ENCODE measurements at places on chromosomes 5 and 9.

DNA sequence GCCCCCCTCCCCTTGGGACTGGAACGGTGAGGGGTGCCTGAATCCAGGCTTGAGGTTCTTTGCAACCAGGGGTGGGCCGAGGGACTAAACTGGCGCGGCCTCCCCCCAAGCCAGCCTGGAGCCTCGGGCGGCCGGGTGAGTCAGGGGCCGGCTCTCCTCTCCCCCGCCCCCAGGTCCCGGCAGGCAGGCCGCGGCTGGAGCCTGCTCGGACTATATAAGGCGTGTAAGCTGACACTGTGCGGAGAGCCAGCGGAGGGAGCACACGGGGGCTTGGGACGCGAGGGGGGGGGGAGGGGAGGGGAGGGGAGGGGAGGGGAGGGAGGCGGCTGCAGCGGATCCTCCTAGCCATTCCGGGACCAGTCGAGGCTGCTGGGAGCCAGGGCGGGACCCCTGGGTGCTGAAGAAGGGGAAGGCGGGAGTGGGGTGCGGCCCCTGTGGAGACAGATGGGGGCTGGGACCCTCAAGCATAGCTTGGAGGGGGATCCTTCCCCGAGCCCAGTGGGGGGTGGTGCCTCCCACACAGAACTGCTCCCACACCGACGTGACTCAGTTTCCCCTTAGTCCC, 595 bp downstream of the PDLIM7 start:
- DNase-seq = no peak

GRCh38 chr9:2771087-2771486, 53.8 kb downstream of the KCNV2 start:
- DNase-seq = no peak

DNA sequence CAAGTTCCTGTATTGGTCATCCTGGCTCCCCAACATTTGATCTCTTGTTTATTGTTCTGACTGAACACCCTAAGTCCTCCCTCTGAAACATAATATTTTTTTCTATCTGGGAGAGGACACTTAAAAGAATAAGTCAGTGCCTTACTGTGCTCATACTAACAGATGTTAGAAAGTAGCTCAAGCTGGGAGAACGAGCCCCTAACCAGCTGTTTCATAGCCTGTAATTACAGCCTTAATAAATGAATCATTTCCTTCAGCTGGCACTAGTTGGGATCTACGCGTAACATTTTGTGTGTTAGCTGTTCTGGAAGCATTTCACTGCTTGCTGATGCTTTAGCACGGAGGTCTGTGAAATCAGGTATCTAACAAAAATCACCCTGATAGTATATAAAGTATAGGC, 345.9 kb upstream of the RIOK2 start:
- DNase-seq = no peak

DNA sequence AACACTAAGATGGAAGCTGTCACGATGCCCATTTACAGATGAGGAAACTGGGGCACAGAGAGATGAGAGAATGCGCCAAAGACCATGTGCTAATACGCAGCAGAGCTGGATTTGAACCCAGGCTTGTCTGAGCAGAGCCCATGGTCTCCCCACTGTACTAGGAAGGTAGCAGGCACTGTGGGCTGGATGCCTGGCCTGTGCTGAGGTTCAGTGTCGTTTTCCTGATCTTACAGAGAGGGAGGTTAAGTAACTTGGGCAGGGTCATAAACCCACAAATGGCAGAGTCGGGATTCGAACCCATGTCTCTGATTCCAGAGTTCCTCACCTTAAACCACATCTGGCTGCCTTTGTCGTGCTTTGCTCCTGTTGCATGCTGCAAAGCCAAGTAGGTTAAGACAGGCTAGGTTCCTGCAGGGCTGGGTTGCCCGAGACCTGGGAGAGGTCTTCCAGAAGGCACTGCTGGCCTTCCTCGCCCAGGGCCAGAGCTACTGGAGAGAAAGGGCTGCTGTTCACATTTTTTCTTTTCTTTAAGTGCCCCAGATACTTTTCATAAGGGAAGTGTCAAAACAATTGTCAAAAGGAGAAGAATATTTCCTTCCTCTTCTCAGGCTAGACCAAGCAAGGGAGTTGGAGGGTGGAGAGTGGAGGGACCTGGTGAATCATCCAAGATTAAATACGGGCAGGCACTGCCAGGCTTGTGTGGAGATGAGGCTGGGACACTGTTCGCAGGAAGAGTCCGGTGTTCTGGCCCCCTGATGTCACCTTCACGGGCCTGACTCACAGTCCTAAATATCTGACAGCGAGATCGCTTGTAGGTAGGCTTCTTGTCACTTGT, 3.2 kb downstream of the NEK6 start:
- no peak for DNase-seq

- no peak for DNase-seq
Observed at GRCh38 chr5:1036504-1037122, 28.0 kb downstream of the NKD2 start.

GRCh38 chr5:154207204-154207603, 16.7 kb downstream of the GALNT10 start:
- DNase-seq = no peak

DNA sequence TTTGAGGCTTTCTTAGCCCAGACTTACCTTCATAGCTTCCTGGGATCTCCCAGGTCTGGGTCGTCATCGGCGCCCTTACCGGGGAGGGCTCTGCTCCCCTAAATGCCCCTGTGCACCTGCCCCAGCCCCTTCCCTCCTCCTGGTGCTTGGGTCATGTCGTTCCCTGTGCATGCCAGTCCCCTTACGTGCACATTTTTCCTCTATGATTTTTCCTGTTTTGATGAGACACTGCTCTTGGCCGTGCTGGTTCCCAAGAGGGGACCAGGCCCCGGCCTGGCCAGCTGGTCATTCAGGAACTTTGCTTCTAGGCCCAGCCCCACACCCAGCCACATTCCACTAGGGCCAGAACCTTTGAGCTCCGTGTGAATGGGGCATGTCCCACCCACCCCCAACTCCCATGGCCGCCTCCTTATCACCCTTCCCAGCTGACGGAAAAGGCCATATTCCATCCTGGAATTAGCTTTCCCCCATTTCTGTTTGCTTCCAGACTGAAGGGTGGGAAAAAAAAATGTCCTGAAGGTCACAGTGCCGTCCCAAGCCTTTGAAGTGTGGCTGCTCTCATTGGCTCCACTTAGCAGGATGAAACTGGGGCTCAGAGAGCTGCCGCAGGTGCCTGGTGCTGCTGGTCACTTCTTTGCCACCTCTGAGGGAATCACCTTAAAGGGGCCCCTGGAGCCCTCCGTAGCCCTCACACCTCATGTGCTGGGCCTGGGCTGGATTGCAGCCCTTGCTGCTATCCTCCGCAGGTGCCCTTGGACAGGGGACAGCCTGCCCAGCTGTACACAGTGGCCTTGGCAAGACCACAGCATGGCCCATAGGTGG, 25.1 kb downstream of the ERGIC1 start:
- no peak for DNase-seq

- DNase-seq = no peak
Observed at GRCh38 chr9:18185196-18185595, 288.8 kb upstream of the ADAMTSL1 start.

GRCh38 chr9:9791611-9792010, 821.2 kb downstream of the PTPRD start:
- no peak for DNase-seq

- no peak for DNase-seq
Observed at GRCh38 chr5:60841361-60841760, 2.7 kb downstream of the ELOVL7 start.

- DNase-seq = peak; percentile 72
Observed at GRCh38 chr9:70418822-70419555, 4.5 kb upstream of the KLF9 start.

- no peak for DNase-seq
Observed at GRCh38 chr5:40356248-40356647, 323.5 kb upstream of the PTGER4 start.

- no peak for DNase-seq
Observed at GRCh38 chr5:114912189-114912920, 257.4 kb downstream of the TRIM36 start.

DNA sequence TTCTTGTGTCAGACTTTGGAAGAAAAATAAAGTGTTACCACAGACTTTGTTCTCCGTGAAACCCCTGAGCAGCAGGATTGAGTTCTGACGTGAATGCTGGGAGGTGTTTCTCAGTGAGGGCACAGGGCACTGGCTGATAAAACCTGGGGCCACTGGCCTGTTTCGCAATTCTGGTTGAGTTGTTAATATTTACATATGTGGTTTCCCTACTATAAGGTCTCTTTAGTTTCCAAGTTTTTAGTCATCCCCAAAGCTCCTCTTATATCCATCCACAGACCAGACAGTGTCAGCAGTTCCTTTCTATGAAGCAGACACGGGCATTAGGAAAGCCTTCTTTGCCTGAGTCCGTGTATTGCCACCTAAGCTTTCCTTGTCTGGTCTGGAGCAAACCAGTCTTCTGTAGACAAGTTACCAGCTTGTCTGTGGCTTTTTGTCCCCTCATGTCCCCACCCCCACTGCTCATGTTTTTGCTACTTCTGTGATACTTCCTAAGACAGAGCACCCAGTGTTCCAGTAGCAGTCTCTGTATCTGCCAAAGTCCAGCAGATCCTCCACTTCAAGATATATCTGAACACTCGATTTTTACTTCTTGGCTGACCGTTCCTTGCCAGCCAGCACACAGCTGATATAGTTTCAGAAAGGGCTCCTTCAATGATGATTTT, 42.0 kb downstream of the ACO1 start:
- no peak for DNase-seq

DNA sequence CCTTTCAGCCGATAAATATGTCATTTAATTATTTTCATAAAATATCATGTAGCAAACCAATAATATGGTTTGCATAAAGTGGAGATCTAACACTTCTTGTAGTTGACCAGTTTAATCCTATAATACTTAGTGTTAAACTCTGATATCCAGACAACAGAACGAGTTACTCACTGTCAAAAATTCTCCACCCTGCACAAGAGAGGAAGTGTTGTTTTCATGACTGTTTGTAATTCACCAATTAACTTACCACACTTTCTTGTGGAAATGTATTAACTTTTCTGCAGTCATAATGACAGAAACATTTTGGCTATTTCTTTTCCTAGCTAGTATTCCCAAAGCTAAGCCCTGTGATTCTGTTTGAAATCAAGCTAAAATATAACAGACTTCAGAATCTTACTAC, 555.3 kb upstream of the FTMT start:
- no peak for DNase-seq

DNA sequence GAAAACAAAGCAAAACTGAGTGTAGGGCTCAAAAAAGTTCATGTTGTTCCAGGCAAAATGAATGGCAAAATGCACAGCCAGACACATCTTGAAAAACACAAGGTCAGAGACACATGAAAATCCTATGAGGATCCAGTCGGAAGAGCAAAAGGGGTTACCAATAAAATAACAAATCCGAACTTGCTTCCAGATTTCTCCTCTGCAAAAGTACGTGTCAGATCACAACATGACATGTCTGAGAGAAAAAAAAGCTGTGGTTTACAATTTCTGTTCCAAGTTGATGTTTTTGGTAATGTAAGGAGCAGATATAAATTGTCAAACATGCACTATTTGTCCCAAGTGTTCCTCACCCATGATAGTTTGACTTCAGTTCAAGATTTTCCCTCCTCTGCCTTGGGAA, 15.9 kb upstream of the ADAMTS16 start:
- no peak for DNase-seq

- DNase-seq = no peak
Observed at GRCh38 chr5:118651002-118651401, 337.3 kb downstream of the DTWD2 start.

- DNase-seq = no peak
Observed at GRCh38 chr5:162160401-162160800, 92.8 kb downstream of the GABRG2 start.

DNA sequence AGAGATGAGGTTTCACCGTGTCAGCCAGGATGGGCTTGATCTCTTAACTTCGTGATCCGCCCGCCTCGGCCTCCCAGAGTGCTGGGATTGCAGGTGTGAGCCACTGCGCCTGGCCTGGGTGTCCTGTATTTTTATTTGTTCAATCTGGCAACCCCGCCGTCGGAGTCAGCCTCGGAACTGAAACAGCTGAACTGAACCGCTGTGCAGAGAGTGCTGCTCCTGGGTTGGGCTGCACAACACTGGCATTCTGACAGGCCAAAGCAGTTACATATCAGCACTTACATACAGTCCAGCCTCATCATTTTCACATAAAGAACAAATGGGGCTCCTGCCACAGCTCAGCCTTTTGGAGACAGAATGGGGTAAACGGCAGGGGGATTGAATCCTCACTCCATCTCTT, 185.6 kb downstream of the C9orf50 start:
- DNase-seq = no peak

GRCh38 chr9:133207021-133207531, 2.0 kb downstream of the OBP2B start:
- no peak for DNase-seq

GRCh38 chr9:110691002-110691549, 22.5 kb downstream of the MUSK start:
- DNase-seq = no peak

GRCh38 chr5:159907689-159908590, 8.3 kb upstream of the ADRA1B start:
- no peak for DNase-seq

DNA sequence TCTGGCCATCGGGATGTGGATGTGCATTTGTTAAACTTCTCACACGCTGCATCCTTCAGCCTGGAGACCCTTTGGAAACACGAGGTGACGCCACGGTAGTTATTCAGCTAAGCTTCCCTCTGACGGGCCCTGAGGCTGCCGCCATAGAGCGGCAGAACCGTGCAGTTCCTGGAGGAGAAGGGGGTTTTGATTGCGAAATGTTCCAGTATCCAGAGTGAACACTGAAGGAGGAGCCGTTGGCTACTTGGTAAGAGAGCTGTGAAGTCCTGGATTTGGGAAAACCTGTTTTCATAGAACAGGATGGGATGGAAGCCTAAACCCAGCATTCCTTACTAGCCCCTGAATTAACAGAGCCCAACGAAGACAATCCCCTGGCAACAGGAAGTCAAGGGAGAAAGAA, 23.0 kb upstream of the EXOC3 start:
- no peak for DNase-seq

GRCh38 chr9:34343090-34343489, 13.7 kb downstream of the NUDT2 start:
- DNase-seq = no peak

DNA sequence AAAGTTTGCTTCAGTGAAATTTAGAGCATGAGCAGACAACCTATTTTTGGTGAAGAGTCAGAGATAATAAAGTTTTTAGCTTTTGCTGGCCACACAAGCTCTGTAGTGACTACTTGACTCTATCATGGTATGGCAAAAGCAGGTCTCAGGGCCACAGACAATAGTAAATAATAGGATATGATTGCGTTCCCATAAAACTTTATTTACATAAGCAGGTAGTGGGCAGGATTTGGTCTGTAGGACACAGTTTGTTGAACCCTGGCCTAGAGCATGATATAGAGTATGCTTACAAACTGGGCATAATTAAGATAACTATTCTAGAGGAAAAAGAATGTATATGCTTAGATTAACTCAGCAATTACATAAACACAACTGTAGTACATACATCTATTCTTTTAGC, 30.1 kb downstream of the ITGA1 start:
- no peak for DNase-seq

Measured in T-helper 17 cell (primary cell).